ENCODE measurements at places on chromosomes 3 and 15.

DNA sequence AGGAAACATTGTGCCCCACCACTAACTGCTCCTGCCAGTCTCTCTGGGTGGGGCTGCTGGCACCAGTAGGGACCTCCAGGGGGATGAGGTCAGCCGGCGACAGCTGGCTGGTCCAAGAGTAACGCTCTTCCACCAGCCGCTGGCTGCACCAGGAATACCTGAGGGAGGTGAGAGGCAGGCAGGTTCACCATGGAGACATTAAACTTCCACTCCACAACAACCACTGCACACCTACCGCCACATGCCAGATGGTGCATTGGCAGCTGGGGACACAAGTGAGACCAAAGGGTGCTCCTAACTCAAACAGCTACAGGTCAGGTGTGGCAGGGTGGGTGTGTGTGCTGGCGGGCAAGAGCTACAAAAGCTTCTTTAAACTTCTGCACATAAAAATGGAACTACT, 4.5 kb downstream of the POLG start:
- DNase-seq, result no peak

- DNase-seq, result no peak
Measured at GRCh38 chr15:62840526-62841268, 201.8 kb upstream of the TPM1 start.

DNA sequence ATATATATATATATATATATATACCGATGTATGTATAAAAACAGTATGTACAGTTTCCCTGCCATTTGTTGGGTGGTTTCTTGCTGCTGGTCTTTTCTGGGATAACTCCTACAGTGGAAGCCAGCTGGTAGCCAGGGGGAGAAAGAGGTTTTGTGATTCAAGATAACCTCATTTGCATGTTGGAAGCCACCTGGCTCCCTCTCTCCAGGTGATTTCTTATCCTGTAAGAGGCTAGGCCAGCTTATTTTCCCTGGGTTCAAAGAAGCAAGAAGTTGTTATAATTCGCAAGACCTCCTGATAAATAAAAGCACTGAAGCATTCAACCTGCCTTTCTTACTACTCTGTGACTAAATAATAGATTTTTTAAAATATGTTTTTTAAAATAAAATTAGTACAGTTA, 443.3 kb downstream of the VGLL3 start:
- DNase-seq, result no peak

- no peak for DNase-seq
Measured at GRCh38 chr3:124691599-124691998, 38.7 kb upstream of the UMPS start.

- no peak for DNase-seq
Measured at GRCh38 chr3:188789251-188789650, 382.5 kb upstream of the TPRG1 start.

DNA sequence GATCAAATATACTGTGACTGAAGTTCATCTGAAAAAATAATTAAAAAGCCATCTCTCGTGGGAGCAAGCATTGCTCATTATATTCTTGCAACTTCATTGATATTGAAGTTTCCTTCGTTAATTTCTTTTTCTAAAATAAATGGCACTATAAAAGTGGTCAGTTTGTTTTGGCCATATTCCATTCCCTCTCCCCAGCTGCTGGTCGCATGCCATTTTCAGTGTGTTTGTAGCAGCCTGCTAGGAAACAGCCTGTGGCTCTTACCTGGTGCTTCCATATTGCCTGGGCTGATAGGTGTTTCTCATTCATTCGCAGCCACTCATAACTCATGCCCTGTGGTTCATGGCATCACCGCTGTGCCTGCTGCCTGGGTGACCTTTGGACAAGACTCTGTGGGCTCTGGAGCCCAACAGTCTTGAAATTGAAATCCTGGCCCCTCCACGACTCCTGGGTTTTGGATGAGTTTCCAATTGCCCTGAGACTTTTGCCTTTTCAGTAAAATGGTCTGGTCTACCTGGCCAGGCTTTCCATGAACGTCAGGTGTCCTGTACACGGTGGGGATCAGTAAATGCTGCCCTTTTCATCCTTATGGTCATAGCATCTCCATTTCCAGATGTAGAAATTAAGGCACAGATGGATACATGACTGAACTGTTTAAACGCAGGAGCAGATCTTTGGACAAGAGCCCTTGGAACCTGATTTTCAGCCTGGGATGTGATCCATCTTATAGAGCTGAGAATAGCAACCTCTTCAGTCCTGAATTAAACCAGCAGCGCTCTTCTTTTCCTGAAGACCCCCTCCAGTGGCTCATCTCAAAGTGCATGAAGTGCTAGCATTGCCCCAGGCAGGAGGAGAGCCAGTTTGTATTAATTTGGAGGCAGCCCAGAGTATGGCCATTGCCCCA, 69.4 kb downstream of the SLCO3A1 start:
- no peak for DNase-seq

- DNase-seq, result no peak
Measured at GRCh38 chr3:107346564-107346963, 30.7 kb upstream of the CCDC54 start.

- DNase-seq, result no peak
Measured at GRCh38 chr3:179265092-179265491, 14.2 kb upstream of the KCNMB3 start.

DNA sequence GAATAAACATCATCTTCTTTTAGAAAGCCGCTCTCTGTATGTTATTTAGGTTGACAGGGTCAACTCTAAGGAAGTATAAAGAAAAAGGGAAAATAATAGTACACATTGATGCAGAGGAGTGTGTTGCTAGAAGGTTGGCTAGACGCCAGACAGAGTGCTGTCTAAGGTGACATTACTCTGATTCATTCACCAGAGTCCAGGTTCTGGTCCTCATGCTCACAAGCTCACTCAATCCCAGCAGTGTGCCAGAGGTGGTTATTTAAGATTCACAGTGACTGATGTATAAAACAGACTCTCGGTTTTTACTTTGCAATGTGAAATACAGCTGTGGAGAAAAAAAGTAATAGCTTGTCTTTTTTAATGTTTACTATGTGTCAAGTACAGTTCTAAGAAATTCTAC, 1.7 kb downstream of the CFAP44 start:
- DNase-seq, result no peak

- no peak for DNase-seq
Measured at GRCh38 chr3:150970665-150971324, 1.7 kb downstream of the CLRN1 start.

DNA sequence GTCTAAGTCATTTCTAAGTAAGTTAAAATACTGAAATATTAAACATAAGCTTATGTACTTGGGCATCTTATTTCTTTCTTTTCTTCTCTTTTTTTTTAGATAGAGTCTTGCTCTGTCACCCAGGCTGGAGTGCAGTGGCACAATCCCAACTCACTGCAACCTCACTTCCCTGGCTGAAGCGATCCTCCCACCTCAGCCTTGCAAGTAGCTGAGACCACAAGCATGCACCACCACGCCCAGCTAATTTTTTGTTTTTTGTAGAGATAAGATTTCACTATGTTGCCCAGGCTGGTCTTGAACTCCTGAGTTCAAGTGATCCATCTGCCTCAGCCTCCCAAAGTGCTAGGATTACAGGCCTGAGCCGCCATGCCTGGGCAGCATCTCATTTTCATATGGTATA, 16.0 kb upstream of the ZNF710 start:
- DNase-seq, result no peak

DNA sequence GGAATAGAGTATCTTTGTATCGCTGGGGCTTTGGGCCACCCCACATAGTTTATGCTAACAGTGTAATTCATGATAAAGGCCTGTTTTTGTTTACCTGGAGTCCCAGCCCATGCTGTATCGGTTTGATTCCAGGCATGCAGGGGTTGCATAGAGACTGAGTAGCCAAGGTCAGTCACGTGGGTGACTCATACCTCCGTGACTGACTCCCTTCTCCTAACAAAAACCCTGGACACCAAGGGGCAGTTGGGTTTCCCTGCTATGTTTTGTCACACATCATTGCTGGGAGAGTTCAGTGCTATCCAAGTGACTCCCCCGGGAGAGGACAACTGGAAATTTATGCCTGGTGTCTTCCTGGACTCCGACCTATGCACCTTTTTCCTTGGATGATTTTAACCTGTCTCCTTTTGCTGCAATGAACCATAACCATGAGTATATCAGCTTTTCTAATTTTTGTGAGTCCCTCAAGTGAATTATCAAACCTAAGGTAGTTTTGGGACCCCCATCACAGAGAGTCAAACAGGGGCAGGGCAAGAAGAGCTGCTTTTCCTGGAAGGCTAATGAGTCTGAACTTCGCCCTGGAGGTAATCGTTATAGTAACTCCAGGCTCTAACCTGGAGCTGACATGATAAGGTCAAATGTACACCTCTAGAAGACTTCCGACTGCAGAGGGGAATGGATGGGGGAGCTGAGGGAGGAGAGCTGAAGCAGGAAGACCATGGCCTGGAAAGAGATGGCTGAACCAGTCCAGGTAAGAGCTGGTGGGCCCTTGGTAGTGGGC, 57.0 kb downstream of the SRGAP3 start:
- DNase-seq, result no peak

- no peak for DNase-seq
Measured at GRCh38 chr15:59632714-59633113, 21.1 kb downstream of the GCNT3 start.

- DNase-seq, result no peak
Measured at GRCh38 chr3:50971487-50971924, 296.8 kb downstream of the DOCK3 start.

DNA sequence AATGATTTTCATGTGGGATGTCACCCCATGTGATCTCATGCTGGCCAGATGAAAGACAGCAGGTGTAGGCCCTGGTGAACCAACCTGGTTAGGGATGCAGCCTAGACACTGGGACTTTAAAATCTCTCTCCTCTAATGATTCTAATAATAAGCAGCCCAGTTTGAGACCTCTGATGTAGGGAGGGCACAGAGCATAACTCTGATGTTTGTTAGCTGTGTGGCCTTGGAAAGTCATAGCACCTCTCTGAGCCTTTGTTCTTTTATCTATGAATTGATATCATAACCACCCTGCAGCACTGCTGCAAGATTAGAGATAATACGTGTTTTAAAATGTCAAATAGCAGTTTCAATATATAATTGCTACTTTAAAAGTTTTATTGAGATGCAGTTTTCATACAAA, 106.0 kb downstream of the RPL22L1 start:
- DNase-seq, result no peak

- DNase-seq, result no peak
Measured at GRCh38 chr3:5136211-5136918, 14.3 kb downstream of the ARL8B start.

GRCh38 chr15:65130941-65131340, 2.7 kb downstream of the PDCD7 start:
- DNase-seq, result no peak

DNA sequence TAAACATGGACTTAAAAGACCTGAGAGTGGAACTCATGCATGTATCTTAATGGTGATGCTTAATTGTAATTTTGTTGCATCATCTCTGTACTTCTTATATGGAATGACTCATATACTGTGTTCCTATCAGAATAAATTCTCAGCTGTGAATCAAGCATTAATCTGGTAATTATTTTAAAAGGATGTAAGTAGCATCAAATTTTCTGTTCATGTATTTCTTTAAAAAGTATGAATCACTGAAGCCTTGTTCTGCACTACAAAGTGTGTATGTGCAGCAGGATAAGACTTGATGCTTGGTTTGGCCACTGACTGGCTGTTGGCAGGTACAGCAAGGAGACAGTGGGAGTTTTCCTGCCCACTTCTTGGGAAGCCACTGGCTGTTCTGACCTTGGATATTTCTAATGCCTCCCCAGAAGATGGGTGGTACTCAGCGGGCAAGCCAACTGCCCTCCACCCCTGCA, 123.9 kb downstream of the ANO10 start:
- DNase-seq, result no peak

DNA sequence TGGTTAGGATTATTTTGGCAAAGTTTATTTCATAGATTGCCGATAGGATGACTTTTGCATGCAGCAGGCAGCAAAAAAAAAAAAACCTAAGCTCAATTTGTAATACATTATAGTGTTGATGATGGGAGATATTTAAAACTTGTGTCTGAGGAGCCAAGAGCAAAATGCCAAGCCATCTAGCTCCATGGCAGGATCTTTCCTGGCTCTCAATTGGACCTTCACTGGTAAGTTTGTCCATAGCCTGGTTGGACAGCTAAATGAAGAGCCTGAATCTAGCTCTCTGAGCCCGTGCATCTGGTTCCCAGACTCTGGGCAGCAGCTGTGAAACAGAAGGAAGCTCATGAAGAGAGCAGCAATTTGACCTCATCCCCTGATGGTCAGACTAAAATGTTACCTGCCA, 17.5 kb downstream of the STAC start:
- no peak for DNase-seq

DNA sequence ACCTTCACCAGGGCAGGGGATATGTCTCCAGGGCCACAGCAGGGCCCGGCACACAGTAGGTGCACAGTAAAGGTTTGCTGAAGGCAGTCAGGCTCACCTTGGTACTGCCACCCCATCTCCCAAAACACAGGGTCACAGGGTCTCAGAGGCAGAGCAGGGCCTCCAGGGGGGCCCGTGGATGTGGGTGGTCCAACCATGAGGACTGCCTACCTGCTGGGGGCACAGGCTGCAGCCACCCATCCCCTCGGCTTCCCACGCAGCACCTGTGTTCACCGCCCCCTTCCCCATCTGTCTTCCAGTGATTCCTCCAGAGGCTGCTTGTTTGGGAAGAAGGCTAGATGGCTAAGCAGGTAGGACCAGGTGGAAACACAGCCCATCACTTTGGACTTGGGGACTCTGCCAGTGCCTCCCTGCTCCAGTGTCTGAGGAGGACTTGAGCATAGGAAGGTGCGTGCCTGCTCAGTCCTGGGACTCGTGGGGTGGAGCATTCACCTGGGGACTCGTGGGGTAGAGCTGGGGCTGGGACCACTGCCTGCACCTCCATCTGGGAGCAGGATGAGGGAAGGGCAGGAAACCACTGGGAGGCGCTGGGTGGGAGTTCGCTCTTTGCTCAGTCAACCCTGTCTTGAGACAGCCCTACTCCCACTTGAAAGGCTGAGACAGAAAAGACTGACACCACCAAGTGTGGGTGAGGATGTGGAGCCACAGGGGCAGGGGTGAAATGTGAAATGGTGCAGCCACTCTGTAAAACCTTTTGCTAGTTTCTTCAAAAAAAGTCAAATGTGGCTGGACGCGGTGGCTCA, 18.8 kb upstream of the PLXND1 start:
- no peak for DNase-seq

GRCh38 chr15:81752546-81752942, 293.3 kb downstream of the MEX3B start:
- no peak for DNase-seq

DNA sequence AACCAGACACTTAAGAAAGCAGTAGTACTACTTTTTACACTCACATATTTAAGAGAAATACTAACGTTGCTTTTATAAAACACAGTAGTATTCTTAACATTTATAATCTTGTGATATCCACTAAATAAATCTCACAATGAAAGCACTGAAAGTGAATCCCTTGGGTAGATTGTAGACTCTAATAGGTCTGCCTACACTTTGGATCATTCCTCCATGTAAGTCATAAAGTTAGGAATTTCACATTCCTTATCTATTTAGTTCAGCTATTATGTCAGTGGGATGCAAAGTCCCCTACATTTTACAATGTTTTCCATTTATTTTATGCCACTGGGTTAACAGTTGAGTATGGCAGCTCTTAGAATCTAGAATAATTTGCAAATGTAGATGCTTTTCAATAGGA, 330.7 kb downstream of the LSAMP start:
- DNase-seq, result no peak
